Smooth muscle cell of the coronary artery (primary cell): ENCODE measurements at places on chromosomes 12 and 14. TPM values are rescaled to one million over a fixed set of nuclear protein-coding genes. Genes with fewer than 3 reads are reported as not detected.

PAWR gene
- total RNA-seq = 14.3 and 98.7 TPM in 2 replicates

LIMA1 gene
- total RNA-seq = 67.9 and 161 TPM in 2 replicates

CLEC7A gene
- total RNA-seq = not detected in 2 replicates

KLRF1 gene
- total RNA-seq = not detected in 2 replicates

ACSS3 gene
- 3.2 and 15.1 TPM in 2 replicates for total RNA-seq

ABCC9 gene
- 1.3 and 21.8 TPM in 2 replicates for total RNA-seq
